ENCODE measurements at places on chromosomes 3 and 15. TPM values are rescaled to one million over a fixed set of nuclear protein-coding genes. Genes with fewer than 3 reads are reported as not detected.

GP5 gene
- 0.06 TPM for total RNA-seq

DUOXA1 gene
- 2.1 TPM for total RNA-seq

FANCD2OS gene
- not detected for total RNA-seq

RPSA gene
- 579 TPM for total RNA-seq

C3orf70 gene
- total RNA-seq: 3.1 TPM

PML gene
- 23.4 TPM for total RNA-seq

CDCP1 gene
- 0.74 TPM for total RNA-seq

LRRC3B gene
- 0.18 TPM for total RNA-seq

PLA2G4D gene
- not detected for total RNA-seq

SLC15A2 gene
- 1.2 TPM for total RNA-seq

WDR72 gene
- total RNA-seq: 0.10 TPM

SUCNR1 gene
- total RNA-seq: 1.1 TPM

TGM4 gene
- not detected for total RNA-seq

GXYLT2 gene
- total RNA-seq: 26.3 TPM

MFSD1 gene
- total RNA-seq: 42.6 TPM

DNAJB11 gene
- 52.8 TPM for total RNA-seq

A4GNT gene
- not detected for total RNA-seq

ALDH1A2 gene
- 24.4 TPM for total RNA-seq

HIGD2B gene
- not detected for total RNA-seq

GRCh38 chr15:95174301-95175259 is 943.2 kb downstream of the MCTP2 start:
- DNase-seq: no peak

DNA sequence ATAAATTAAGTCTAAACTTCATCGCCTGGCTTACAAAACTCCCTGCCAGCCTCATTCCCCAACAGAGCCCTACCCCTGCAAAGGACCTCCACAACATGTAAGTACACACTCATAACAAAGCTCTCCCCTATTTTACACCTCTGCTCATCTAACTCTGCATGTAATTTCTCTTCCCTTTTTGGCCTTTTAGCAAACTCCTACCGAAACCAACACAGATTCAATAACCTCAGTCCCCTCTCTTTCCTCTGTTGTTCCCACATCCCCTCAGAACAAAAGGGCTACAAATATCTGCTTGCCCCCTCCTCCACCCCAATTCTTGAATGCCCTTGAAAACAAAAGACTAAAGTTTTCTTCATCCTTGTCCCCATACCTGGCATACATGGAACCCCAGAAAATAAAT is 662 bp downstream of the UBL7 start:
- no peak for DNase-seq

GRCh38 chr3:13891492-13892073 is 11.7 kb upstream of the WNT7A start:
- no peak for DNase-seq

DNA sequence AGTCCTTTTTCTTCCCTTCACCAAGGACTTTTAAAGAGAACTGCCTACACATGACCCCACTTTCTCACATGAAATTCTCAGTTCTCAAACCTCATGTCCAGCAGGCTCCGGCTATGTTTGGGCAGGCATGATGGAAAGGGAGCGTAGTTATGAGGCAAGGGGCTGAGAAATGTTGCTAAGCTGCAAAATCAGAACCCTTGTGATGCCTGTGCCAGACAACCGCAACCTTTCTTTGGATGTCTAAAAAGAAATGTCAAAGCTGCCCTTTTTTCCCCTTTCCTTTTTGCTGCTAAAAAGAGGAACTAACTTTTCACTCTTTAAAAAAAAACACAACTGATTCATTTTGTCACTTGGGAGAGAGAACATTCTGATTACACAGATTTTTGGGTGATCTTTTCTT is 19.2 kb downstream of the GNB4 start:
- no peak for DNase-seq

DNA sequence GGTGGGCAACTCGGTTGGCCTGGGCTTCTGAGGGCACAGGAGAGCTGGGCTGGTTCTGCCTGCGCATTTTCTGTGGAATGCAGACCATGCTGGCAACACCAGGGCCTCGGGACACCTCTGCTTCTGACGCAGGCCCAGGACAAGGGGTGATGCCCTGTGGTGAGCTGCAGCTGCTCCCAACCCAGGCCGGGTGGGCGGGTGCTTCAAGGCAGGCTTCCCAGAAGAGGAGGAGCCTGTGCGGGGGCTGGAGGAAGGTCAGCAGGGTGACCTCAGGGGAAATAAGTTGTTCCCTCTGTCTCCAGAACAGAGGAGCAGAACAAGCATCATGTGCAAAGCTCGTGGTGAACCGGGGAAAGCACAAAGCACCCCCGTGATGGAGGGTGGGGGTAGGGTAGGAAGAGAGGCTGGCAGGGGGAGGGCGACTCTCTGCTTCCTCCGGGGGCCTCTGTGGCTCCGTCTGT is 11.0 kb upstream of the PLXNA1 start:
- peak; percentile 79 for DNase-seq

DNA sequence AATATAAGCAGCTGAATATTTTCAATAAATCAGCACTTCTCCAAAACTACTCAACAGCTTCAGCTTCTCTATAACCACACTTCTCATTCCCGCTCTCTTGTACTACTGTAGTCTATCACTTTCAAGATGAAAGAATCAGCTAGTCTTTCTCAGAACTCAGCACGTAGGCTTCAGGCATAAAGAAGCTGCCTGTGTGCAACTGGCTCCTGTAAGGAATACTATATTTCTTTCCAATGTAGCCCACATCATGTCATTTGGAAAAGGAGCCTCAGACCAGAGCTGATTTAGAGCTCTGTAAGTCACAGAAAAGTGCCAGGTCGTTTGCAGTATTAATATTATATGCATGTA is 62.3 kb downstream of the FMN1 start:
- DNase-seq: no peak

- no peak for DNase-seq
Observed at GRCh38 chr3:129619726-129620162, 13.3 kb upstream of the PLXND1 start.

- no peak for DNase-seq
Observed at GRCh38 chr15:73326157-73326556, 42.6 kb downstream of the HCN4 start.

GRCh38 chr15:88874275-88874674 is 21.1 kb downstream of the HAPLN3 start:
- no peak for DNase-seq

DNA sequence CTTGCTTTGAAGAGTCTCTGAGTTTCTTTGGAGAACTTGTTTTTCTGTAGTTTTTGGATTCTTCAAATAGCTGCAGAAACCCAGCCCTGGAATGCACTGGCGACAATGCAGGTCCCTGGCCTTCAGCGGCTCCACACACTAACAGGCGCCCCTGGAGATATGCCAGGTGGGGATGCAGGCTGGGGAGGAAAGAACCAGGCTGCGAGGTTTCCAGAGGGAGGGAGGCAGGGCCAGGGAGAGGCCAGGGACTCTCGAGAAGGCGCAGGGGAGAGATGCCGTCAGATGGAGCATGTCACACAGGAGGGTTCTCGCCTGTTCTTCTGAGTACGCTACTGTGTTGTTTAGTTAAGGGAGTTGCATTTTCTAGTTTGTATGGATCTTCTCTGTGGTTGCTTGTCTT is 283.1 kb downstream of the GABRG3 start:
- DNase-seq: no peak

DNA sequence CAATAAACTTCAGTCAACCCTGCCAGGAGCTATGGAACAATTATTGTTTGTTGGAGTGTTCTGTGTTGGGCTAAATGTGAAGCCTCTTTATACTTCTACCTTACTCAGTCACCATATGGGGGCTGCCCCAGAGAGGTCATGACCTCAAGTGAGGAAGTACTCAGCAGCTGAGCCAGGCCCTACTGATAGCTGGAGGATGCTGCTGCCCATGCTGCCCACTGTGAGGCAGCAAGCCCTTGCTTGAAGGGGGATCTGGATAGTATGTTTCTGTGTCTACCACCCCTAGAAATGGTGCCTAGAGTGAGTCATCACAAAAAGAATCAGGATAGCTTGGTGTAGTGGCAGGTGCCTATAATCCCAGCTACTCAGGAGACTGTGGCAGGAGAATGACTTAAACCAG is 4.5 kb upstream of the RPL24 start:
- no peak for DNase-seq

DNA sequence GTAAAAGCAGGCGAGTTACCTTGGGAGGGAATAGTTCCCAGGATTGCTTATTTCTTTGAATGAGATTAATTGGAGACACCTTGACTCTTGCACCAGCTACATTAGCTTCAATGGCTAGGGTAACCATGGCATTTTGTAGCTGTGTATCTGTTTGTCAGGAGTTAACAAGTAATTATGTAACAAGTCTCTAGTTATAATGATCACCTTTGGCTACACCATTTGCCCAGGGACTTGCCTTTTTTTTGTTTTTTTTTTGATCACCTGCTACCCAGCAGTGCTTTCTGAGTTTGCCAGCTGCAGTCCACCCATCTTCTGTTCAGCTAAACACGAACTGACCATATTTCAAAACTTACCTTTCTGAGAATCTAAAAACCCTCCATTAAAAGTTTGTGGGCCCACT is 2.2 kb downstream of the MED12L start:
- DNase-seq: no peak

DNA sequence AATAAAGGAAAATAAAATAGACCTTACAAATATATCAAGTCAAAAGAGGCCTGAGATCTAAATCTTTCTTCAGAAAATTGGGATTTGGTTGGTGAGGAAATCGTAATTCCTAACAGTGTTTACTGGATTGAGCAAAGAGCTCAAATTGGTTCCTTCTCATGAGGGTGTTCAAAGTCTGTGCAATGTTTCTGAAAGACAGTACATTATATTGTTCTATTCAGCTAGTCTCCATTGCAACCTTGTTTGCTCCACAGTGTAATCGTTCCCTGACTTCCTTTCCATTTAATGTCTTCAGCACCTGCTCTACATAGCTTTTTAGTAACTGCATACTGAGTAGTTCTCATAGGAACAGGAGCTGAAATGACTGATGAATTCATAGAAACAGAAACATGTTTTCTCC is 326.8 kb downstream of the SUCLG2 start:
- DNase-seq: no peak

GRCh38 chr3:32229565-32229964 is 8.9 kb upstream of the CMTM8 start:
- DNase-seq: no peak

- peak; percentile 88 for DNase-seq
Observed at GRCh38 chr15:68431792-68432401, at the start of gene ITGA11. ITGA11 (minus strand) TSS chr15:68432163; CDS start chr15:68432066, 97 bp downstream.

DNA sequence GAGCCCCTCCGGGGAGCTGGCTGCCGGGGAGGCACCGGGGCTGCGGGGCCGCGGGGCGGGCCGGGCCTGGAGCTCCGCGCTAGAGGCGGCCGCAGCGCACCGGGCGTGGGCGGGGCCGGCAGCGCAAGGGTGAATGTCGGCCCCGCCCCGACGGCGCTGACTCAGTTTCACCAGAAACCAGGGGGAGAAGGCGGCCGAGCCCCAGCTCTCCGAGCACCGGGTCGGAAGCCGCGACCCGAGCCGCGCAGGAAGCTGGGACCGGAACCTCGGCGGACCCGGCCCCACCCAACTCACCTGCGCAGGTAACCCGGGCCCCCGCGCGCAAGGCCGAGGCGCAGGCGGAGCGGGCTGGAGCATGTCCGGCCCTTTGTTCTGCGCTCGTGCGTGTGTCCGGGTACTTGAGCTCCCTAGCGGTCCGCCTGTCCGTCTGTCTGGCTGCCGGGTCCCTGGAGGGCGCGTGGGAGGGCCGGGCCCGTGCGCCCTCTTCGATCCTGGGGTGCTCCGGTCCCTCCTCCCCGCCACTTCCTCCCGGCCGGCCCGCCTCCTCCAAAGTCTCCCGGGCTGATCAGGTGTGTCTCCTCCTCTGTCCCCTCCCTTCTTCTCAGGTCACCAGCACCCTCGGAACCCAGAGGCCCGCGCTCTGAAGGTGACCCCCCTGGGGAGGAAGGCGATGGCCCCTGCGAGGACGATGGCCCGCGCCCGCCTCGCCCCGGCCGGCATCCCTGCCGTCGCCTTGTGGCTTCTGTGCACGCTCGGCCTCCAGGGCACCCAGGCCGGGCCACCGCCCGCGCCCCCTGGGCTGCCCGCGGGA is at the start of gene SPINT1:
Gene SPINT1 (plus strand): TSS at position 164 of the 811 bp plus-strand sequence. CDS start 507 bp downstream, at position 671.
- peak; percentile 36 for DNase-seq

DNA sequence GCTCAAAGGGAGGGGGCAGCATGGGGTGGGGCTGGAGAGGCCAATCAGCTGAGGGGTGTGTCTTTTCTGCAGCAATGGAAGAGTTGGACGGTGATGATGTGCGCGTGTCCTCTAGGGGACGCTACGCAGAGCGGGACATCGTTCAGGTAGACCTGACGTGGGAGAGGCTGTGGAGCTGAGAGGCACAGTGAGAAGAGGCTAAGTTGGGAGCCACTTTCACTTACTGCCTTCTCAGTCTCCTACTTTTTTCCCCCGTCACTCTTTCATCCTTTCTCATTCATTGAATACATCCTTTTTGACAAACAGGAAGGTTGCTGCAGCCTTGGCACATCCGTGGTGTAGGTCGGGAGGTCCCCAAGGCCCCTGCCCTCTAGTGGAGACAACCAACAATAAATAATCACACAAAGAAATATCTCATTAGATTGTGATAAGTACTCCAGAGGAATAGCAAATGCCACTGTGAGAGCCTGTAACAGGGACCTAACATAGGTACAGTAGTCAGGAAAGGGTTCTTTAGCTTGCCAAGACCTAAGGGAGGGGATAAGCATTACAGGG is 4.4 kb upstream of the BRPF1 start:
- DNase-seq: no peak

DNA sequence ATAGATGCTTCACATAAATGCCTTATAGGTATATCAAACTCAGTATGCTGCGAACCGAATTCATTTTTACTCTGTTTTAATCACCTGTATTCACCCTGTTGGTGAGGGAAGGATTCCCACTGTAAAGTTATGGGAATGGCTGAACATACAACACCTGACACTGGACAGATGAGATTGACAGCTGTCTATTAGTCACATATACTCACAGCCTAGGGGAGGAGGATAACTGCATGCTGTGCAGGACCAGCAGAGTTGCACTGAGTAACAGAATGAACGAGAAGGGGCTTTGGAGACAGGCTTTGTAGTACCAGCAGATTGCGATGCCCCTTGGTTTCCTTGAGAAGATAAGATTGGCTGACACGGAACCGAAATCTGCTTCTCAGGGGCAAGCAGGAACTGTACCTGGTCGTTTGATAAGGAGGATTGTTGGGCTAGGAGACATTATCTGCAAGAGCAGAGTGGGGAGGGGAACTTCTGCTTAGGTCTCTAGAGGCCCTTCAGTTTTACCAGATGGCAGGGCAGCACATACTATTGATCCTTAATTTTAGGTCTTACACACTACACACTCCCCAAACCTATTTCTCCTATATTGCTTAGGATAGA is 43.5 kb upstream of the SLC22A13 start:
- no peak for DNase-seq

GRCh38 chr15:25230442-25230841 is 208.4 kb downstream of the UBE3A start:
- no peak for DNase-seq

- DNase-seq: no peak
Observed at GRCh38 chr3:191444569-191444968, 16.4 kb upstream of the PYDC2 start.

GRCh38 chr3:146817704-146818103 is 212.6 kb upstream of the PLSCR5 start:
- DNase-seq: no peak

GRCh38 chr3:13498354-13499060 is 18.4 kb downstream of the HDAC11 start:
- DNase-seq: no peak
